Substantia nigra (tissue), 51 donors: ENCODE measurements at places on chromosomes 1 and 21.

- DNase-seq = no peak
Measured at GRCh38 chr21:20527731-20528460, 470.3 kb upstream of the NCAM2 start.

- no peak for DNase-seq
Measured at GRCh38 chr1:110604586-110605148, 1.5 kb downstream of the KCNA2 start.

GRCh38 chr21:39628385-39628784, 15.6 kb downstream of the B3GALT5 start:
- no peak for DNase-seq

- DNase-seq = peak; percentile 68
Measured at GRCh38 chr1:160078512-160079195, 2.7 kb upstream of the KCNJ9 start.

DNA sequence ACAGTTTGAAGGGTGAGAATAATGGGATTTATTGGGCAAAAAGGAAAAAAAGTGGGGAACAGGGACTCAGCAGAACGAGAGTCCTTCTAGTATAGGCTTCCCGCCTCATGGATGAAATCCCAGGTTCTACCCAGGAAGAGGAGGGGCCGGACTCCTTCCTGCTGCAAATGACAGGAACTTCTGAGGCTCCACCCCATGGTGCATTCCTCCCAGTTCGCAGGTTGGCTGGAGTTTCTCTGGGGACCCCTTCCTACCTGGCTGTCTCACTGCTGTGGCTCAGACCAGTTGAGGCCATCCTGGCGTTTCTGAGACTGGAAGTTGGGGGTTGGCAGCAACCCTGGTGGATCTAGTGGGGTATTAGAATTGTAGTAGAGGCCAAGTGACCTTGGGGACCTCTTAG, 27.5 kb downstream of the CNIH3 start:
- no peak for DNase-seq

DNA sequence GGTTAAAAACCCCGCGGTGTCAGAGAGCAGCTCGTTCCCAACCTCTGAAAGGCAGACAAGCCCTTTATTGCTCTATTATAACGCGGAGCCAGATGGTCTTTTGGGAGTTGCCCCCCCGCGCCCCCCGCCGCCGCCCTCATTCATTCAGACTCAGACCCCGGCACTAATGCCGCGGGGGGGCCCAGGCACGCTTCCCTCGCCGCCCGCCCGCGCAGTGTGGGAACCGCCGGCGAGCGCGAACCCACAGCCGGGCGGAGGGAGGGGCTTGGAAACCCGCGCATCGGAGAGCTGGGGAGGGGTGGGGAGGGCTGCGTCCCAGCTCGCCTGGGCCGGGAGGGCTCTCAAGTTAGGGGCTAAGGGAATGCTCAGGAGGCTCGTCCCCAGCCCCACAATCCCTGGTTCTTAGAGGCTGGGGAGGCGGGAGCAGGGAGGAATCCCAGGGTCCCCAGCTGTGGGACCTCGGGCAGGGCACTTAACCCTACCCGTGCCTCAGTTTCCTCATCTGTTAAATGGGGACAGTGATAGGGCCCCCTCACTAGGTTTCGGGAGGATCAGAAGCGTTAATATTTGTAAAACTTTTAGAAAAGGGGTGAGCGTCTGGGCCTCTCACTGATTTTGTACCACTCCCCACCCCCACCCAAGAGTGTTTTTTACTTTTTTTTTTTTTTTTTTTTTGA, 10.9 kb upstream of the HES5 start:
- no peak for DNase-seq

DNA sequence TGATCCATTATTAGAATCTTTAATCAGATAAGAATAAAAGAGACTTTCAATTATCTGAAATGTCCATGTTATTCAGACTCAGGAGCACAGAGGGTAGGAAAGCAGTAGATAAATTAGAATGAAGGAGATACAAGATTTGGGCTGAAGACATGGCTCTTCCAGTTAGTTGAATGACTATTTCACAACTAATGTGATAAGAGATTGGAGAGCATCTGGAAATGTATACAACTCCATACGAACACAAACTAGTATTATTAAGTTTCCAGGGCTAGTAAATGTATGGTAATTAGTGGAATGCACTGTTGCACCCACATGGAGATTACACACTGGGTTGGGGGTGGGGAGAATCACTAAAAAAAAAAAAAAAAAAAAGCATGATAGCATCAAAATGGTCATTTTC, 618.0 kb downstream of the KIF26B start:
- no peak for DNase-seq

- DNase-seq = no peak
Measured at GRCh38 chr1:204441558-204441957, 29.9 kb upstream of the PPP1R15B start.

DNA sequence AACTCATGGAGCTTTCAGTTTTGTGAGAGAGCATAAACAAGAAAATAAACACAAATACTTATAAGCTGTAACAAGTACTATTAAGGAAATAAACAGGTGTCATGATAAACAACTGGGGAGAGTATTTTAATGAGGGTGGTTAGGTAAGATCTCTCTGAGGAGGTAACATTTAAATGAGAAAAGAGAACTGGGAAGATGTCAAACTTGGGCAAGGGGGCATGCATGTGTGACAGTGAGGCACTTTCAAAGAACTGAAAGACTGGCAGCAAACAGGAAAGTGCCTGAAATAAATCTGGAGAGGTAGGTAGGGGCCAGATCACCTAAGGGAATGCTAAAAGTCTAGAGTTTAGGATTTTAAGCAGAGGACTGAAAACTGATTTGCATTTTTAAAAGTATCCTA, 37.8 kb downstream of the NSL1 start:
- no peak for DNase-seq

- no peak for DNase-seq
Measured at GRCh38 chr1:61534847-61535246, 190.1 kb downstream of the TM2D1 start.

DNA sequence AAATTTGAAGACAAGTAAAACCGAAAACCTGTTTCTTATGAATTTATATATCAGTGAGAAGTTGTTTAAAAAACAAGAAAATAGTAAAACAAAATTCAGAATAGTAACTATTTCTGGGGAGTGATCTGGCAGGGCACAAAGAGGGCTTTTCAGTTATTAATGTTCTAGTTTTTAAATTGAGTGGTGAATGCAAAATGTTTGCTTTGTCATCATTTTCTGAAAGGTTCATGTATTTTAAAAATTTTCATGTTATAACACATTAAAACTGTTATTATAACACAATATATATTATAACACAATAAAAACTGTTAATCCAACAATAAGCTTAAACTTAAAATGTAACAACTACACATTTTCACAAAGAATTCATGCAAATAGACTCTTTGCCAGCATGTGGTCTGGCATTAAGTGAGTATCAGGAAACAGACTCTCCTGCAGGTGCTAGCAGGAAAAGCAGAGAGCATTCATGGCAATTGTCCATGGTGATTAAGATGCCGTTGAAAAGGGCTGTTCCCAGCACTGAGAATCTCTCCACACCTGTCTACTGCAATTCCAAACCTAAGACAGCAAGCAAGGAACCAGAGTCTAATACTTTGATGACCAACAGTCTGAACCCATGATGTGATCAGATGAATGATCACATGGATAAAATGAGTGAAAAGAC, 204.9 kb downstream of the TBX15 start:
- DNase-seq = no peak

- no peak for DNase-seq
Measured at GRCh38 chr1:42784547-42784945, 245 bp upstream of the TMEM269 start.

DNA sequence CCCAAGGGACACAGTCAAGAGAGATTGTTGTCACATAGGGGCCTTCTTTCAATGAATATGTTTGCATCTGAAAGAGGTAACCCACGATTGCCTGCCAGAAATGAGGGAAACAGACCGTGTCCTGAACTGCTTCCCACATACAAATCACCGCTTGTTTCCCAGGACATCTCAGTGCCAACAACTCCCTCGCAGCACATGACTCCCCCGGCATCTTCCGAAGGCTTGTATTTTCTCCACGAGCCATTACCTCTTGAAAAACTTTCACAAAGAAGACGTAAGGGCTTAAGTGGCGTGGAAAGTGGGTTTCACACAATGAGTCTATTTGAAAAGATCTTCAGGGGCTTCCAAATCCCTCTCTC, 31.6 kb upstream of the PDE9A start:
- DNase-seq = no peak

DNA sequence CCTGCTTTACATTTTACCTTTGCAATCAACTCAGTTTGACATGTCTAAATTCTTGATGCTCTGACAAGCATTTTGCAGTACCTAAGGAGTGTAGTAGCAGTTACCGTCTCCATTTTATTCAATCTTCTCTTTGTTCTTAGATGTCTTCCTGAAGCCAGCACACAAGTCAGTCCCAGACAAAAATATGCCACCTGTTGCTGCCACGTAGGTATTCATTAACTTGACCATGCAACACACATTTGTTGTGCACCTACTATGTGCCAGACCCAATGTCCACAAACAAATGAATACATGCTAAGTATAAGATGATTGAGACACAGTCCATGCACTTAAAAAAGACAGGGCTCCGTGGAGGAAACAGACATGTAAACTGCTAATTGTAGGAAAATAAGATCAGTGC, 81.5 kb upstream of the NGF start:
- no peak for DNase-seq

DNA sequence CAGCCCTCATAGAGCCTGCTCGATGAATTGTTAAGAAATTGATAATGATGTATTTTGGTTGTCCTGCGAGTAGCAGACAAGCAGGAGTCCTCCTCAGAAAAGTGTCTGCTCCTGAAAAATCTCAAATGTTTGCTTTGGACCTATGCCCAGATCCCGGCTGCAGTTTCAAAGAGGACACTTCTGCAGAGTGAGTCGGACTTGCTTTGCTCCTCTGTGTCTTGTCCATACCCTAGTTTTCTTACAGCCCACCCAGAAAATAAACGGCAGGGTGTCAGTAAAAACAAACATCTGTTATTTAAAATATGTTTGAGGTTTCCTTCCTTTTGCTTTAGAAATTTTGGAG, 2.8 kb downstream of the S100A10 start:
- peak; percentile 3 for DNase-seq

GRCh38 chr1:67572594-67573221, 112.3 kb upstream of the GADD45A start:
- no peak for DNase-seq

DNA sequence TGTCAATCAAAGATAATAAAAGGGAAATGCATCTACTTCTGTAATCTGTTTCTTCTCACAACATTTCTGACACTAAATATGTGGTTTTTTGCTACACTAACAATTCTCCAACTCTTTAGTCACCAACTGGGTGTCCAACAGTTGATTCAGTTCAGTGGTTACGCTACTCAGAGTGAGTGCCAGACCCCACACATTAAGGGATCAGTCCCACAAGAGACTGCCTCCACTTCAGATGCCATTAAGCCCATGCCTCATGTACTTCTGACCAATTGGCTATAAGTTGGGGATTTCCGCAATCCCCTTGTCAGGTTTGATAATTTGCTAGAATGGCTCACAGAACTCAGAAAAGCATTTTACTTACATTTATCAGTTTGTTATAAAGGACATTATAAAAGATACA, 28.4 kb downstream of the RNF2 start:
- no peak for DNase-seq

DNA sequence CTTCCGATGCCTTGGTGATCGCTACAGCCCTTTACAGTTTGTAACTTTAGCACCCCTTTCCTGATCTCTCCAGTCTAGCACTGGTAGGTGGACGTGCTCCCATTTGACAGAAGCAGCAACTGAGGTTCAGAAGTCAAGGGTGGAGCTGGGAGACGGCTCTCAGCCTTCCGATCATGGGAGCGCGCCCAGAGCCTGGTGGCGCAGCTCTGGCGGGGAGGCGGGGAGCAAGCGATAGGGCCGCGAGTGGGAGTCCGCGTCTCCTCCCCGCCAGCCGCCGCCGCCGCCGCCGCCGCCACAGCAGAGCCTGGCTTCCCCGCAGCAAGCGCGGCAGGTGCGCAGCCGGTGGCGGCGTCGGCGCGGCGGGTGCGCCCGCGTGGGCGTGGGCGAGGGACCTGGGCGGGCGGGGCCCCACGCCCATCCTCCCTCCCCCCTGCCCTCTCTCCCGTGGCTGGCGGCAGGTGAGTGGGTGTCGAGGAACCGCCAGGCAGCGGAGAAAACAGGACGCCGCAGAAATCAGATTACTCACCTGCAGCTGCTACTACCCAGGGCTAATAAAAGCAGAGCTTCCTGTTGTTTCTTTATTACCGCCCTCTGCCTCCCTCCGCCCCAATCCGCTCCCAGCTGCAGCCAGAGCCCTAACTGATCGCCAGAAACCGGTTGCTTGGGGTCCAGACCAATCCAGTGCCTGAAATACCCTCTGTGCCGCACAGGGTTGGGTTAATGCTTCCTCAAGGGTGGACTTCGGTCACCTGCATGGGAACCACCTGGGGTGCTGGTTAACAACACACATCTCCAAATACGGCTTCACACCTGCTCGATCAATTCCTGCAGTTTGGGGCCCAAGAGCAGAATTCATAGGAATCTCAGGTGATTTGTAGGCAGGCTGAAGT, 60.2 kb upstream of the ID3 start:
- no peak for DNase-seq

DNA sequence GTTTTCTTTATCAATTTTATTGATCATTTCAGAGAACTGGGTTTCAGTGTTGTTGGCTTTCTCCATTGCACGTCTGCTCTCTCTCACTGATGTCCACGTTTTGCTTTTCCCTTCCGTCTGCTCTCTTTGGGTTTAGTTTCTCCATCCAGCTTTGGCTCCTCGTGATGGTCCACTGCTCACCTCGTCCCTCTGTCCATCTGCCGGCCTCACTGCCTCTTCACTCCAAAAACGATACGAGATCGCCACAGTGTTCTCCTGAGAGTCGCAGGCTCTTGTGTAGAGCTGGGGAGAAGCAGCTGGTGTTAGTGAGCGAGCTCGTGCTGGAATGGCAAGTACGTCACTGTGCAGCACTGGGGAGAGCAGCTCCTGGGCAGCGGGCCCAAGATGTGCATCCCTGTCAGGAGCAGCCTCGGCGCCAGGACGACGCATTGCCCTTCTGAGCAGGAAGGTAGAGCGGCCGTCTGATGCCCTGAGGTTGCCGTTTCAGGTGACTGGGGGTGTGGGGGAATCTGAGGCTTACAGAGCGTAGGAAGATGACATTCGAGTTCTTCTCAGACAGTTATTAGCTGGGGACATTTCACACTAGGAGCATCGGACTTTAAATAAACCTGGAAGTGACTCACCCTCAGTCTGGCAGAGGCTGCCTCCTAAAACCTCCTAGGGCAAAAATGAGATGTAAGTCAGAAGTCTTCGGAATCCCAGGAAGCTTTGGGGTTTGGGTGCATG, 31.4 kb upstream of the PCBP3 start:
- DNase-seq = no peak

- DNase-seq = no peak
Measured at GRCh38 chr1:158675563-158676323, 10.8 kb downstream of the SPTA1 start.

DNA sequence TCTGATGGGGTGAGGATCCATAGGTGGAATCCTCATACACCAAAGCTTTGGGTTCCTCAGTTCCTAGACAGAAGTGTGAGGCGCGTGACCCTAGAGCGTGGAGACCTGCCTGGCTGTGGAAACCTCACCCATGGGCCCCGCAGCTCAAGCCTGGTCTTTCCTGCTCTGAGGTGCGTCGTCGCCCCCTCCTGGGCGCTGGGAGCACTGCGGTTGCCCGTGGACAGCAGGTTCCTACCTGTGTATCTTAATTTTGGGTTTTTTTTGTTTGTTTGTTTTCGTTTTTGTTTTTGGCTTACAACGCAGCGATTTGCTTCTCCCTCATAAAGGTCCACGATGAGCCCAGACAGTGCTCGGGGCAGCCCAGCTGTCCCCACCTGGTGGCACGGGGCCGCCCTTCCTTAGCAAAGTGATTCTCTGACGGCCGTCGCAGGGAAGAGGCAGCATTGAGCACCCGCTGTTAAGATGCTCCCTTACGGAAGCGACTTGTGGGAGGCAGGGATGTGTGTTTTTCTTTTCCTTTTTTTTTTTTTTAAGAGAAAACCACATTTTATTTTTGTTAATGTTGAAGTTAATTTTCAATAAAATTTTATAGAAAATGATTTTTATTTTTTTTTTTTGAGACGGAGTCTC, 36.5 kb upstream of the TRAPPC10 start:
- peak; percentile 57 for DNase-seq
